Fibroblast of mammary gland (primary cell): ENCODE measurements at places on chromosomes 5 and 9.

- peak; percentile 58 for DNase-seq
Observed at GRCh38 chr5:170791325-170791954, 7.9 kb downstream of the GABRP start.

DNA sequence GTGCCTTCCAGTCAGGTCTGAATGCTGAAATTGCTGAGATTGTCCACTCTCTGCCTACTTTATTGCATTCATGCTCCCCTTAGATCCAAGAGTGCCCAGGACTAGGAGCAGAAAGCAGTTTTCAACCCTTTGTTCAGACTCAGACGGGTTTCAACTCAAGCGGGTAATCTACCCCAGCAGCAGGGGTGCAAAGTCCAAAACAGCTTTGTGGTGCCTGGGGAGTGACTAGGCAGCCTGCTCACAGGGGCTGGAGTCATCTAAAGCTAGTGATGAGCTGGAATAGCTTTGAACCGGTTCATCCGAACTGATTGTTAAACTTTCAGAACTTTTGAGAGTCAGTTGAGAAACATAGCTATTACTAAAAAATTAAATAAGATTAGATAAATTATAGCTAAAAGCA is 71.0 kb upstream of the IQGAP2 start:
- no peak for DNase-seq

- DNase-seq, result no peak
Observed at GRCh38 chr9:15400281-15400941, 22.3 kb upstream of the SNAPC3 start.

- no peak for DNase-seq
Observed at GRCh38 chr9:93092251-93092991, 3.6 kb upstream of the CARD19 start.

- DNase-seq, result peak; percentile 99
Observed at GRCh38 chr9:121529237-121529987, 29.8 kb upstream of the GGTA1 start.

- no peak for DNase-seq
Observed at GRCh38 chr9:114098936-114099668, at the start of gene KIF12. KIF12 (minus strand) TSS chr9:114099292; CDS start chr9:114099276, 16 bp downstream.

- no peak for DNase-seq
Observed at GRCh38 chr9:69527454-69527853, 144.7 kb downstream of the APBA1 start.

DNA sequence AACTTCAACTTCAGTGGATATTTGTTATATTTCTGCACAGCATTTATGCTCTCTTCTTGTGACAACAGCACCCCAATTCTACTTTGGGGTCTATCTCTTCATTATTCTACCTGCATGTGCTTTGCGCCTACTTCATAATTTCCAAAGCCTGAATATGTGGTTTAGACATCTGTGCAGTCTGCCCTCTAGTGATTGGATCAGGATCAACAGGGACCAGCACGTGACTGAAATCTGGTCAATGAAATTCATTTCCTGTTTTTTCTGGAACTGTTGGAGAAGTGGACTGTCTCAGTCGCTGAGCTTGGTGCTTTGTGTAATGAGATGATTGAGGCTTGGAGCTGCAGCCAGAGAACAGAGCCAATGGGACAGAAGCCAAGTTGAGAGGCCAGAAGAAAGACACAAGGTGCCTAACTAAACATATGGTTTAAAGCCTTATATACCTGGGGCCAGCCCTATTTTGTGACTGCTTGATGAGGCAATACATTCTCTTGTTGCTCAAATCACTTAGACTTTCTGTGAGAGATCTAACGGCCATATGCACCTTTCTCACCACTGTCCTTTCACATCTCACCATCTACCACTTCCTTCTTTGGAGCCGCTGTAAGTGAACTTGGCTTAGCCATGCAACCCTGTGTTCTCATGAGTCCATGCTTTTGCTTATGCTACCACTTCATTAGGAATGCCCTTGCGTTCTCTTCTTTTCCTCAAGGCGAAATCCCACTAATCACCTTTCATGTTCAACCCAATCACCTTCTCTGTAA is 68.8 kb upstream of the PPP2R2B start:
- peak; percentile 38 for DNase-seq

DNA sequence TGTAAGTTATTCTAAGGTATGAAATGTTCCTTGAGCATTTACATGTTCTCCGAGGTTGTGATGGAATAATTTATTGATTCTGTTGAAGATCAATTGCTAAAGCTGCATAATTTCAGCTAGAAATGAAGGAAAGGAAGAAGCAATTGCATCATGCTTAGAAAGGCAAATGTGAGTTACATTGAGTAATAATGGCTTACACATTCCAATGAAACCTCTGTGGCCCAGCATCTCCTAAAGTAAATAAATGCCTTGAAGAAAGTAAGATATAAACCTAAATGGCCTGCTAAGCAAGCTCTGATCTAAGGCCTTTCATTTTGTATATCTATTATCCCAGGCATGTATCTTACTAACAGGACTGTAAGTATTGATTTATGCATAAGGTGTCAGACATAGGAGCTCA is 677.3 kb upstream of the RGMB start:
- DNase-seq, result peak; percentile 79

GRCh38 chr9:6759185-6759977 is 1.6 kb downstream of the KDM4C start:
- DNase-seq, result peak; percentile 89

- no peak for DNase-seq
Observed at GRCh38 chr9:136082496-136083361, 12.4 kb downstream of the NACC2 start.

- DNase-seq, result no peak
Observed at GRCh38 chr9:107706701-107707427, 217.3 kb upstream of the KLF4 start.

GRCh38 chr9:36191290-36191645 is 547 bp downstream of the CLTA start:
- no peak for DNase-seq

DNA sequence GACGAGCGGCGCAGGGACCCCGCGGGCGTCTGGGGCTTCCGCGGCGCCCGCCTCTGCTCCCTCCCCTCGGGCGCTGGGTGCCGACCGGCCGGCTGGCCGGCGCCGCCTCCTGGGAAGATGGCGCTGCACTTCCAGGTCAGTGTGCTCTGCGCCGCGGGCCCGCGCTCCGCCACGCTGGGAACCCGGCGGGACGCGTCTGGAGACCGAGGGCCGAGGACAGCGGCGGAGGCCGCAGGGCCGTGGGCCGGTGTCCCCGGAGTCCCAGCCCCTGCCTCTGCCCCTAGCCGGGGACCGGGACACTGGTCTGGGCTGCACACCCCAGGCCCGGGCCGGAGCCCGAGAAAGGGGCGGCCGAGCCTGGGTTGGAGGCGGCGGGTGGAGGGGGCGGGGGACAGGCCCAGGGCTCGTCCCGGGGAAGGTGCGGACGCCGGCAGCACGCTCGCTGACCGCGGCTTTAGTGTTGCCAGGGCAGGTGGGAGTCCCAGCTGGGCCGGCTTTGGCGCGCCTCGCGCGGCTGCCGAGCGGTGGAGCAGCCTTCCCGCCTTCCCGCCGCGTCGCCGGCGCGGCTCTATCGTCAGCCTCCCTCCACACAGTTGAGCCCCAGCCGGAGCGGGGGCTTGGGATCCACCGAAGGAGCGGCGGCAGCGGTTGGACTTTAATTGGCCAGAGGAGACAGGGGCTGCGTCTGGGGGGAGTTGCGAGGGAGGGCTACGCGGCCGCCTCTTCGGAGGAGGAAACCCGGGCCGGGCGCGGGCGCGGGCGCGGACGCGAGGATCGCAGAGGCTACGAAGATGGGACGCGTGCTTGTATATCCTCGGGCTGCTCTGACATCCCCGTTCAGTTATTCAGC is at the start of gene RANBP17:
Gene RANBP17 (plus strand): TSS at position 102 of the 850 bp plus-strand sequence.
- DNase-seq, result peak; percentile 62

DNA sequence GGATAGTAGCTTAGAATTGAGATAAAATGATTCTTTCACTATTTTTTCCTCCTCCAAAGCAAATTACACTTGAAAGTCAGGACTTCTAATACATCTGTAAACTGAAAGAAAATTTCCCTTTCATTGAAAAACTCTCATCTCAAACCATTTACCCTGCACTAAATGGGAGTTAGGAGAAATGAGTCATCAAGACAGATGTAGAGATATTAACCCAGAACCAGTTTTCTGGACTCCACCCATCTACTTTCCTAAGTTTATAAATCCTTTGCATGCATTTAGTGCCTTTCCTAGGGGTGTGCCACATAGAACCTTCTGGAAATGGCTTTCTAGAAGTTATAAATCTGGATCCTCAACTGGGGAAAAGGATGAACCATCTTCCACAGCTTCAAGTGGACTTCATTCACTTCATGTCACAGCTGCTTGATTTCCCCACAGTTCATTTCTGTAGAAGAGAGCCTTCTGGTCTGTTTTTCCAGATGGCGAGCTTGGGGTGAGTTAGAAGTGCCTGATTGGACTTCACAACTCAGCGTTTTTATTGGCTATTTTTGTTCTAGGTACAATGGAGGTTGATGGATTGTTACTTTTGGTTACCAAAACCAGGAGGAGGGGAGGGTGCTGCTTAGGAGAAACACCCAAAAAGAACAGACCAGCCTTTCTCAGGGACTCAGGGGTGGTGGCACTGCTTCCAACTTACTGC is 72.5 kb upstream of the GPR151 start:
- DNase-seq, result peak; percentile 13

DNA sequence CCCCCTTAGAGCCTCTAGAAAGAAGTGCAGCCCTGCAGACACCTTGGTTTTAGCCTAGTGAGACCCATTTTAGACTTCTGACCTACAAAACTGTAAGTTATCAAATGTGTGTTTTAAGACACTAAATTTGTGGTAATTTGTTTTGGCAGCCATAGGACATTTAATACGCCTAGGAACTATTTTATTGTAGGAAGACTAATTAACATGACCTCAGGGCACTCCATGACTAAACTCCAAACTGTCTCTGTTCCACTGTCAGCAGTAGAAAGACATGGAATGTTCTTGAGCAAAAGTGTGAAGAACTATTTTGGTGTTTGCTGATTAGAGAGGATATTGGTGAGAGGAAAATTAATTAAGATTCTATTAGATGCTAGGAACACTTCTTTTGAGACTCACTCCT is 4.1 kb upstream of the APC start:
- peak; percentile 6 for DNase-seq

DNA sequence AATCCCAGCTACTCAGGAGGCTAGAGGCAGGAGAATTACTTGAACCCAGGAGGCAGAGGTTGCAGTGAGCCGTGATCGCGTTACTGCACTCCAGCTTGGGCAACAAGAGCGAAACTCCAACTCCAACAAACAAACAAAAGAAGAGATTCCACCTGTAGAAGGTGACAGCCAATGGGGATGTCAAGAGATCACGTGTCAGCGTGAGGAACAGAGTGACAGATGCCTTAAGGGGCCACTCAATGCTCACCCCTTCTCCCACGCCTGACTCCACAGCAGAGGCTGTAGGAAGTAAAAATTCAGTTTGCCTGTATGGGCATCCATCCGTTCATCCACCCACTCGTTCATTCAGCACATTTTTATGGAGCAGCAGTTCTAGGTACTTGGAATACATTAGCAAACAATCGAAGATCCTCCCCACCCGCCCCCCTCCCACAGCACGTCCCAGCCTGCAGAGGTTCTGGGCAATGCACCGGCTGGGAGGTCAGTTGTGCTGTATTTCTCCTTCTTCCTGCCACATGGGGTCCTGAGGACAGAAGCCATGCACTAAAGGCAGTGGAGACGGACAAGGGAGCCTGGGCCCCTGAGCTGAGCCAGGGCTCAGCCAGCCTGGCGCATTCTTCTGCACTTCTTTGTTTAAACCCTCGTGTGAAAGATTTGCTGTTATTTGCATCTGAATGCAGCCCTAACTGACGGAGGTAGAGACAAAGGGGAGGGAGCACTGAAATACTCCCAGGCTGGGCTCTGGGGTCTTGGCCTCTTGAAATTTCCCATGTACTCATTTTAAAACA is 11.3 kb upstream of the RNF130 start:
- DNase-seq, result no peak

GRCh38 chr5:55657443-55657842 is 54.7 kb downstream of the SLC38A9 start:
- DNase-seq, result no peak

DNA sequence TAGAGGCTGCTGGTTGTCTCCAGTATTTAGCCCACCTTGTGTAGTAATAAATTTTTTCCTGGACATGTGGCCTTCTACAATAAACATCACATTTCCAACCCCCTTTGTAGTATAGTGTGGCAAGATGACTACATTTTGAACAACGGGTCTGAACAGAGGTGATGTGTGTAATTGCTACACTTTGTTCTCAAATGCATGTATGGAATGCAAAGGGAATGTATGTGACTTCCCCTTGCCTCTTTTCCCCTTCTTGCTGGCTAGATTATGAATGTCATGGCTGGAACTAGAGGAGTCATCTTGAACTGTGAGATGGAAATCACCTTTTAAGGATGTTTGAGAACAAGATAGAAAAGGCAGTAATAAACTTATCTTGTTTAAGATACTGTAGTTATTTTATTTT is 54.5 kb downstream of the PRR16 start:
- no peak for DNase-seq

DNA sequence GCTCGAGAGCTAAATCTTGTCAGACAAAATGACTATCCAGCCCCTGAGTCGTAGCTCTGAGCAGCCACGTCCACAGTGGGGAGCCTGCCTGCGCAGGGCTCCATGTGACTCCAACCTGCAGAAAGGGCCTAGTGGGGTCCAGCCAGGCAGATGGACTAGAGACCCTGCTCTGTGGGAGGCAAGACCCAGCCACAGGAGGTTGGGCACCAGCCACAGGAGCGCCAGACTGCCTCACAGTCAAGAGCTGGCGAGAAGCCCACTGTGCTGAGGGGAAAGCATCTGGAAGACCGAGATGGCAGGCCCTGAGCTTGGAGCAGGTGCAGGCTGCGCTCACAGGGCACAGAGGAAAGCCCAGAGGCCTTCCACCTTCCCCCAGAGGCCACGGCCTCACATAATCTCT is 61.4 kb downstream of the C5orf15 start:
- no peak for DNase-seq

DNA sequence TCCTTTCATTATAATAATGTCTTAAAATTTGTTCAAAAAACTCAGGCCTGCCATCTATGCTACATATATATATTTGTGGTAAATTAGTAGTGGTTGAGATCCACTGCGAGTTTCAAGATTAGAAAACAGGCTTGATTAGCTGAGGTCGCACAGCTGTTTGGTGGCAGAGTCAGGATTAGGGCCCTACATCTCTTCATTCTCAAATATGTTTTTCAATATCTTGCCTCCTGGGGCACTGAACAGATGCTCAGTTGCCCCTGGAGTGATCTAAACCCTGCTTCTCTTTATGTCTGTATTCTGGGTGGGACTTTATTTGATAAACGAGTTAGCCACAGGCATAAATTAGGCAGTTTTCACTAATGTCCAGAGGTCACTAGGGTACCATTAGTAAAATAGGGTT is 27.8 kb upstream of the CEP120 start:
- no peak for DNase-seq
